ENCODE measurements at places on chromosomes 12 and 14. TPM values are rescaled to one million over a fixed set of nuclear protein-coding genes. Genes with fewer than 3 reads are reported as not detected.

The OVCH1 gene
- not detected for total RNA-seq

The VWF gene
- 1.3 TPM for total RNA-seq

The ANO4 gene
- not detected for total RNA-seq

The PPP1R1A gene
- not detected for total RNA-seq

The OTX2 gene
- not detected for total RNA-seq

The KRT86 gene
- total RNA-seq, result not detected

The TMEM132C gene
- not detected for total RNA-seq

The BIN2 gene
- 273 TPM for total RNA-seq

The ATP5F1B gene
- 277 TPM for total RNA-seq

The RERGL gene
- not detected for total RNA-seq

The RAD9B gene
- 0.35 TPM for total RNA-seq

The FSCB gene
- not detected for total RNA-seq

The BMP4 gene
- total RNA-seq, result not detected

The SMAGP gene
- 3.4 TPM for total RNA-seq

The TAS2R14 gene
- total RNA-seq, result 2.5 TPM

The IRAK3 gene
- total RNA-seq, result 3.6 TPM

The C14orf39 gene
- total RNA-seq, result not detected

The RD3L gene
- not detected for total RNA-seq

The PTCSC3 gene
- total RNA-seq, result not detected

The RNASE2 gene
- not detected for total RNA-seq

The FOXN4 gene
- not detected for total RNA-seq

The FOXA1 gene
- total RNA-seq, result 1.0 TPM

The CPNE8 gene
- total RNA-seq, result 10.3 TPM

The FAM90A1 gene
- total RNA-seq, result 0.67 TPM

The SLCO1A2 gene
- total RNA-seq, result not detected

The LMO3 gene
- total RNA-seq, result not detected

The DYRK2 gene
- total RNA-seq, result 91.4 TPM

The GPRC5A gene
- 0.20 TPM for total RNA-seq

The NINJ2 gene
- total RNA-seq, result 16.8 TPM

The SNAPC1 gene
- 3.9 TPM for total RNA-seq

The ZC3H10 gene
- total RNA-seq, result 11.0 TPM

The ERH gene
- total RNA-seq, result 117 TPM

The LIN7A gene
- 0.25 TPM for total RNA-seq

The TIGAR gene
- total RNA-seq, result 13.3 TPM

The BCAT1 gene
- total RNA-seq, result 3.0 TPM

The DAO gene
- total RNA-seq, result not detected

The TTC6 gene
- not detected for total RNA-seq

The RNASE4 gene
- 0.17 TPM for total RNA-seq

The LRP6 gene
- 1.4 TPM for total RNA-seq

The KRT78 gene
- total RNA-seq, result not detected

The KRT77 gene
- total RNA-seq, result not detected

The LYZ gene
- 1.0 TPM for total RNA-seq

The C12orf56 gene
- 0.15 TPM for total RNA-seq

The CAPZA3 gene
- total RNA-seq, result not detected

The GDF11 gene
- 7.4 TPM for total RNA-seq

The NRDE2 gene
- 25.4 TPM for total RNA-seq

The LYSET gene
- total RNA-seq, result 6.9 TPM

The ANKRD9 gene
- total RNA-seq, result 7.1 TPM

The SDS gene
- total RNA-seq, result not detected

The TAS2R9 gene
- not detected for total RNA-seq

The TAS2R19 gene
- 1.2 TPM for total RNA-seq

The RFLNA gene
- total RNA-seq, result not detected

The ZFYVE21 gene
- 13.7 TPM for total RNA-seq

The ISCA2 gene
- total RNA-seq, result 19.9 TPM

The NPFF gene
- not detected for total RNA-seq

The KCNJ8 gene
- not detected for total RNA-seq

The ANKRD33 gene
- total RNA-seq, result not detected

The RIMKLB gene
- 7.7 TPM for total RNA-seq

The CACNB3 gene
- 9.1 TPM for total RNA-seq

The GPR132 gene
- 94.5 TPM for total RNA-seq
